Fibroblast of lung (primary cell): ENCODE measurements at places on chromosomes 5 and 9.

GRCh38 chr9:107706701-107707427 is 217.3 kb upstream of the KLF4 start:
- DNase-seq = no peak

DNA sequence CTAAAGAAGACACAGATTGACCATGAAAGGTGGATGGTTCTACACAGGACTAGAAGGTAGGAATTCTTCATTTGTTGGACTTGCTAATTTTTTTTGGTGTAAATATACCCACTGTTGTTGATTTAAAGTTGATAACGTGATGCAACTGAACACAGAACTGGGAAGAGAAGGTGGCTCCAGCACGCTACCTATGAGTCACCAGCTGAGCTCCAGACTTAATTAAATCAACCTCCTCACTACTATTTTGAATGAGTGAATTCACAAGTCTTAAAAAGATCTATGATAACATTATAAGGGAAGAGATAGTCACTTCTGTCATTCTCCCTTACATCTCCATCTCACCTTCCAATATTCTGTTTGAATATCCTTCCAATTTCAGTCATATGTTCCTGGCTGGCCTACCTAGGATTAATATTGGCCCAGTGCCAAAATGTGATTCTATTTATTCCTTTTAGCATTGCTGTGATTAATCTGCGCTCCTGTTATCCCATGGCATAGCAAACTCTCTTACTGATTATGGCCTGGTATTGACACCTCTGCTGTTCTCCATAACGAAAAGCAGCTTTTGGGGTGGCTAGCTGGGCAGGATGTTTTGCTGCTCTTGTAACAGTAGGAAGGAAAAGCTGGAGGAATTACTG is 135.9 kb upstream of the CCDC152 start:
- peak; percentile 24 for DNase-seq

DNA sequence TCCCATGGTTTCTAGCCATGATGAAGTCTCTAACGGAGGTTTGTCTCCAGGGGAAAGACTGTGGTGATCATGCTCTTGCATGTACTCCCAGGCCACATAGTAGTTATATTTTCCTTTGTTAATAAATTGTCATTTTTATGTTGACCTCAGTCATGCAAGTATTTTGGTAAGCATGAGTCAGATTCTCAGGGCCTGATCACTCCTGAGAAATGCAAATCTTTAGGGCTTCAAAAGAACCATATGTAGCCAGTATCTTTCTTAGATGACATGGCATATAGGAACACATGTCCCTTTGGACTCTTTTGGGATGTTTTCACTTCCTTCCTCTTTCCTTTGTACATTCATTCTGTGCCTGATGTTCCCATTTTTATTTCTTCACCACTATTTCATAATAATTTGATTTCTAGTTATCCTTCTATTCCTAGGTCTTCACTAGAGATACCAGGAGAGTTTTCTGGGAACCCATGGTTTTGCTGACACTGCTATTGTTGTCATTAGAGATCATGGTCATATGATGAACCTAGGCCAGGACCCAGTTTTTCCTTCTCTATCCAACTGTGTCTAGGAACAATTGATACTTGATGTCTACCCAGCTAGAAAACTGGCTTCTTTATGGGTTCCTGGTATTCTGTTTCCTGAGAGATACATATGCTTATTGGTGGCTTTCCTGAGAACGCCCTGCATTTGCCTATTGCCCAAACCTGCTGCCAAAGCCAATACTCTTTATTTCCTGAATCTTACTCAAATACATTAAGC is 248.1 kb upstream of the NREP start:
- DNase-seq = peak; percentile 66

GRCh38 chr5:178271726-178272479 is 39.3 kb upstream of the PHYKPL start:
- DNase-seq = no peak

DNA sequence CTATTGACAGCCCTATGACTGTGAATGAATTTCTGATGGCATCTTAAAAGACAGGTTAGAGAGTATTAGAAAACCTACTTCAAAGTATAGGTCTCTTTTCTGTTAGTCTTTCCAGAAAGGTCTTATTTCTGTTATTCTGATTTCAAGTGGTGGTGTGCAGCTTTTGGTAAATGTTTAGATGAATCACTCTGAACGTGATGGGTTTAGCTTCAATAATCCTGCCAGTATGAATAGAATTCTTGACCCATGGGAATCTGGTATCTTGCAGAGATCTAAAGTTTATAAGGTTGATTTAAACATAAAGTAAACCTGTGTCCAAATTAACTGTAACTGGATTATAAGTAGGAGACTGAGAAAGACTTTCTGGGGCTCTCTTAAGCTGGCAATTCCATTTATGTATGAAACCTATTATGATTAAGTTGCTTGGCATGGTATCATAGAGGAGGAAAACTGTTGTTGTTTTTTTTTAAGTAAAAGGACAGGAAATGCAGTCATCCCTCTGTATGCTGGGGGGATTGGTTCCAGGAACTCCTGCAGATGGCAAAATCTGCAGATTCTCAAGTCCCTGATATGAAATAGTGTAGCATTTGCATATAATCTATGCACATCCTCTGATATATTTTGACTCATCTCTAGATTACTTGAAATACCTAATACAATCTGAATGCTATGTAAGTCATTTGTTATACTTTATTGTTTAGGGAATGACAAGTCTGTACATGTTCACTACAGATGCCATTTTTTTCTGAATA is 77.0 kb upstream of the ADAMTS19 start:
- DNase-seq = peak; percentile 20

DNA sequence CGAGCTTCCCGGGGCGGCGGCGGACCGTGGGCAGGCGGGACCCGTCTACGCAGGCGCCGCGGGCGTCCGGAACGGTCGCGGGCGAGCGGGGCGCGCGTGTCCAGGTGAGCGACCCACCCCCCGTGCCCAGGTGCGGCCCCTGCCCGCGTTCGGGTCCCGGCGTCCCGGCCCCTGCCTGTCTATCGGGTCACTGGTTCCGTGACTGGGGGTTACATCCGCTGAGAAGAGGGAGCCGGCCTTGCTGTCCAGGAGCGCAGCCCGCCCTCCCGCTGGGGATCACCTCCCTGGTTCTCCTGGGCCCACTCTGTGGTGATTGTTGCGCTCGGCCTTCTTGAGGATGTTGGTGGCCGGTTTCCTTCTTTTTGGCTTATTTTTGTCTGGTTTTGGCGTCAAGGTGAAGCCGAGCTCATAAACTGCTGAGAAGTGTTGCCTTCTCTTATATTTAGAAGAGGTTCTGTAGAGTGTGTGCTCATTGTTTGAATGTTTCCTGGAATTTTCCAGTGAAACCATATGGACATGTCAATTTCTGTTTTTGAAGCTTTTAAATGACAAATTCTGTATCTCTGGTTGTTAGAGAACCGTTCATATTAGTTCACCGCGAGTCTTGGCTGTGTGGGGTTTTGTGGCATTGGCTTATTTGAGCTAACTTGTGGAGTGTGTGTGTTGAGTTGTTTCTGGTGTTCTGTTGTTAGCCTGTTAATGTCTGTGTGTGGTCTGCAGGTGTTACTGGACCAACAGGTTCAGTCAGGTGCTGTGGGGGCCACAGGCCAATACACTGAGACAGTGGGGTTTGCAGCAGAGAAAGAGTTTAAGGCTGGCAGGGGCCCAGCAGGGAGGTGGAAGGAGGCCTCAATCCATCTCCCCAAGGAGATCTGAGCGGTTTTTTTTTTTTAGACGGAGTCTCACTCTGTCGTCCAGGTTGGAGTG is 621 bp downstream of the CEP72 start:
- no peak for DNase-seq
